ENCODE measurements at places on chromosomes 13 and 19.
A peak's percentile ranks its signal among the peaks of the same experiment; 100 is the strongest.

DNA sequence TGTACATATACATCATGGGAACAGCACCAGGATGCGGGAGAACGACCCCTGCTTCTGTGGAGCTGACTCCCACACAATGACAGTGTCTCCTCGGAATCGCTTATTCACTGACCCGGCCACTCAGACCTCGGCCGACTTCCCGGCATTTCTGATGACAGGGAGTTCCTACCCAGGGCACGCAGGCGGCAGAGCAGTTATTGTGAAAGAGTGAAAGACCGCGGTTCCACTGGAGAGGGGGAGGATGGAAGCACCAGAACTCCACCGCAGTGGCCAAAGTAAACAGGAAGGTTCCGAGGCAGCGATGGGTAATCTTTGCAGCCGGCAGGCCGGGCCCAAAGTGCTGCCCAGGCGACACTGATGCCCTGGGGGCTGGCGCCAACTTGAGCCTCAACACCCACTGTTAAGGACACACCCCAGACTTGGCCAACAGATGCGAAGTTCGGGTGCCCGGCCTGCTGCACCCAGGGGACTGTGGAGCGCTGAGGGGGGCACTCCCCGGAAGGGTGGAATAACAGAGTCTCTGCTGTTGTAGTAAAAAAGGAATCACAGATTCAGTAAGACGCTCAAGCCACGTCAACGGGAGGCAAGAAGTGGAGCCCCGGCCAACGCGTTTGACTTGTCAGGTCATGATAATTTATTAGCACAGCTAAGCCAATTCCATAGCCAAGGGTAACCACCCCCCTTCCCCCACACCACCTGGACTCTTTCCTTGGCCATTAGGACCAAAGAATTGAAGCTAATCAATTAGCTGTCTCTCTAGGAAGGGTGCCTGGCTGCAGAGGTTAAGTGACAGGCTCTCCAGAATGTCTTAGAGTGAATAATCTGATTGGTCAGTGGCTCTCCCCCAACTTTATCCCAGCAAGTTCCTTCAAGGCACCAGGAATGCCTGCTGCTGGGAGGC is 5.8 kb downstream of the MLLT1 start:
- DNase-seq = peak; percentile 53

- peak; percentile 82 for DNase-seq
Observed at GRCh38 chr19:14147797-14148605, 11.6 kb upstream of the ASF1B start.

- no peak for DNase-seq
Observed at GRCh38 chr19:19131989-19132388, 6.3 kb downstream of the TMEM161A start.

DNA sequence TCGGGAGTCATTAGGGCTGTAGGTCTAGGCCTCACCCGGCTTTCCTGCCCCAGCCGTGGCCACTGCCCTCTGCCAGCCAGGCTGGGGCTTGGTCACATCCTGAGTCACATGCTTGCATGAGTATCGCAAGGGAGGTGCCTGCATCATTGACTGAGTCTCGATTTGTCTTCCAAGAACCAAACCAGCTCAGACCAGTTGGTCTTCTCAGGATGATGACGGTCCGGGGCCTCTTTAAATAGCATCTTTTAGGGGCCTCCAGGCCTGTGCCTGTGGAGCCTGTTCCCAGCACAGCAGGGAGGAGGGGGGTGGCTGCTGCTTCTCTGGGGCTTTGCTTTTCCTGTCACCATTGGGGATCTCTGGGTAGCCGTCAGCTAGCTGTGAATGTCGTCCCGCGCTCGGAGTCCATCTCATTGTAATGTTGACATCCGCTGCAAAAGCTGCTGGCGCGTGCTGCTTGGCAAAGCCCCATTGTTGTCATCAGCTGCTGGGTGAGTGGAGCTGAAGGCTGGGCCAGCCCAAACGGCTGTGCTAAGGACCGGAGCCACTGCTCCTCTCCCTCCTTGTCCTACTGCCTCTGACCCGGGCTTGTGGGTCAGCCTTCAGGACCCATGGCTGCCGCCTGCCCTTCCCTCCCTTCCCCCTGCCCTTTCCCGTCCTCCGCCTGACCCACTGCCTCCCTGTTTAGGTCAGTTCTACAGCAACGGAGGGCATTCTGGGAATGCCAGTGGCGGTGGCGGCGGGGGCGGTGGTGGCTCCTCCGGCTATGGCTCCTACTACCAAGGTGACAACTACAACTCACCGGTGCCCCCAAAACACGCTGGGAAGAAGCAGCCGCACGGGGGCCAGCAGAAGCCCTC is 14.3 kb upstream of the QTRT1 start:
- DNase-seq = no peak

DNA sequence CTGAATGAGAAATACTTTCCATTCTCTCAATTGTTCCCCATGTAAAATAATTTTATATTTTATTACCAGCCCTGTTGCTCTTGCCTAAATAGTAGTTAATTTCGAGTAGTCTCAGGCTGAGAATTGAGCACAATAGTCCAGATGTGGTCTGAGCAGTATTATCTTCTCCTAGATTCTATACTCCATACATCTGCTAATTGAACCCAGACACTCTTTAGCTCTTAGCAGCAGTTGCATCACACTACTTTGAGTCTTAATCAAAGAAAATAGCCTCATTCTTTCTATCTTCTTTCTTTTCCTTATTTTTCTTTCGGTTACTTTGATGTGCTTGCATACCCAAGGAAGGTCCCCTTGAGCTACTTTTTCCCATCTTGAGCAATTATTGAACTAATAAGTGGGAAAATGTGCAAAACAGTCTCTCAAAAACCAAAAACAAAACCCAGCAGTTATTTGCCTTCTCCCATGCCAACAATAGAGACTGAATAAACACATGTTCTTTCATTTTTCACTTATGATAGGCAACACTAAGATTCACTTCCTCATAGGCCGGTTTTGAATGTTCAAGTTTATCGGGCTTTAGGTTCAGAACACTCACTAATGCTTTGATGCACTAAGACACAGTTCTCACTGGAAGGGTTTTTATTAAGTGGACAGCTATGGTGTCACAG is 204.5 kb downstream of the POU4F1 start:
- DNase-seq = no peak

- no peak for DNase-seq
Observed at GRCh38 chr13:95457294-95457693, 95.2 kb upstream of the CLDN10 start.

DNA sequence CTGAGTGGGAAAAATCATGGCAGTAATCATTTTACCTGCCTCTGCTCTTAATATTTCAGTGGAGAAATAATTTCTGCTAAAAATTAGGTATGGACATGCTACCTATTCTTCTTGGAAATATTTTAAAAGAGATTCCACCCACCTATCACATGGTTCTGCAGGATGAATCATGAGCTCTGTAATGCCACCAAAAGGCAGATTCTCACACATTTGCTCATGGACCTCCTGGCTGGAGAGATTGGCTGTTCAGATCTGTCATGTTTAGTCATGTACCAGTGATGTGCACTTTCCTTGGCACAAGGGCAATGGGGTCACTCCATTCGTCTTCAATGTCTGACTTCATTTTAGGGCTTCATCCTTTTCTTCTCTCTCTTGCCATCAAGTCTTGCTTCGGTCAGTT is 101.8 kb upstream of the MBNL2 start:
- no peak for DNase-seq

- no peak for DNase-seq
Observed at GRCh38 chr19:46373491-46374359, 26.8 kb downstream of the PPP5C start.

DNA sequence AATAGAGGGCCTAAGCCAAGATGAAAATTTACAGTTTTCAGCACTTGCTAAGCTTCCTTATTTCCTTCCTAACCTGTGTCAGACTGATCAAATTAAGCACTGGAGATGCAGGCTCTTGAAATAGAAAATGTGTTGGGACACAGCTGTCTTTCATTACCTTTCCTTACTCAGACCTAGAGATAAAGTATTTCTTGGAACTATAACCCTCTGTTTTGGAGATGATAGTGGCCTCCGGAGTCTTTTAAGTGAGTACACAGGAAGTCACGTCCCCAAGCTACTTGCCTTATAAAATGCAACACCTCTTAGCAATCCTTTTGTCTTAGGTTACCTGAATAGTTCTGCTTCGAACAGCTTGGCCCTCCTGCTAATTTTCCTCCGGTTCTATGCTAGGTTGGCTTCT is 12.4 kb upstream of the AKAP11 start:
- DNase-seq = no peak

- peak; percentile 25 for DNase-seq
Observed at GRCh38 chr13:110583178-110583865, 21.8 kb upstream of the RAB20 start.

Measured in activated effector memory CD4-positive, alpha-beta T cell treated with anti-CD3 and anti-CD28 coated beads, Interleukin-2, amount 50 U/mL, for 16 hours (primary cell).